GM12892 (cell line): ENCODE measurements at places on chromosomes 13 and 19.

DNA sequence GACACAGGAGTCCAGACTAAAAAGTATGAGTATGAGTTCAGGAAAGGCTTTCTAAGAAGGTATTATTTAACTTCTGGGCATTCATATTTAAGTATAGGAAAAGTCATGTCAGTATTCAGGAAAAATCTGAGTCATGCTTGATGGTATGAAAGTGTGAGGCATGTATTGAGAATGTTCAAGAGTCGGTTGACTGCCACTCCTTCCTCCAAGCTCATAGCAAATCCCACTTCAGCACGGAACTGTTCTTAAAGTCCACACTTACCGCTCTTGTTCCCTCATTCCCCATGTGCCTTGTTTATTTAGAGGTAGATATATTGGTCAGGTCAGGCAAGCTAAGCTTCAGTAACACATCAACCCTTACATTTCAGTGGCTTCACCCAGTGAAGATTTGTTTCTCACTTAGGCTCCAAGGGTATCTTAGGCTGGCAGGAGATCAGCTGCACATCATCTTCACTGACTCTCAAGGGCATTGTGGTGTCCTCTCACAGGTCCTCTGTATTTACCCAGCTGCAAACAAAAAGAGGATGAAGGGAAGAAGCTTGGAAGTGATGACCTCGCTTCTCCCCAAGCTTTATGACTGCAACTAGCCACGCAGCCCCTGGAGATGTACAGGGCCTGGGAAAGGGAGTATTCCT is 1189.2 kb downstream of the EFNB2 start:
- no peak for DNase-seq

DNA sequence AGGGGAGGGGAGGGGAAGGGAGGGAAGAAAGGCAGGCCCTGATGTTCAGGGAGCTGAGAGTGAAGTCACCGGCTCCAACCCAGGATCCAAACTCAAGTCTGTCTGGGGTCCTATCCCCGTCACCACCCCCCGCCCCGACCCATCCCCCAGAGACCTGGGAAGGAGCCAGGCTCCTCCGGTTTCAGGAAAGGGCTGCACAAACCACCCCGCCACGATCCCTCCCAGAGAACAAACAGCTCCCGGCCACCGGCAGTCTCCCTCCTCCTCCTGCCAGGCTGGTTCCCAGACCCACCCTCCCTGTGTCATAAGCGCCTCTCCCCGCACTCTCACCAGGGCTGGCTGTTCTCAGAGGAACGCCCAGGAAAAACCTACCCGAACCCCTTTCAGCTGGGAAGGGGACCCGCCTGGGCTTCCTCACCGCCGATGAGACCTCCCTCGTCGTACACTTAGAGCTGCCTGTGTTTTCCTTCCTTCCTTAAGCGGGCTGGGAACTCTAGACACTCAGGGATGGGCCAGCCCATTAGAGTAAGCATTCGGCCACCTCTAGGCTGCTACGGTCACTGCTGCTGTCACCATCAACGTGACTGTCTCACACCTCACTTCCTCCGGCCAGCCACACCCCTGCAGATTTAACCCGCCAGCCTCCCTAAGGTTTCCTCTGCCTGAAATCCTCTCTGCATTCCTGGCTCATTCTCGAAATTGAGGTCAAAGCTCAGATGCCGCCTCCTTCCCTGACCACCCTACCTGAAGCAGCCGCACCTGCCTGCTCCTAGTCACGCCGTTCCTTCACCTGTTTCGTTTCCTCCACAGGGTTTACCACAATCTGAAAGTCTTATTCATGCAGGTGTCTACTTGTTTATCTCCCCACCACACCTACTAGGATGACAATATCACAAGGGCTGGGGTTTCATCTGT is 6.3 kb upstream of the RDH13 start:
- DNase-seq = no peak

DNA sequence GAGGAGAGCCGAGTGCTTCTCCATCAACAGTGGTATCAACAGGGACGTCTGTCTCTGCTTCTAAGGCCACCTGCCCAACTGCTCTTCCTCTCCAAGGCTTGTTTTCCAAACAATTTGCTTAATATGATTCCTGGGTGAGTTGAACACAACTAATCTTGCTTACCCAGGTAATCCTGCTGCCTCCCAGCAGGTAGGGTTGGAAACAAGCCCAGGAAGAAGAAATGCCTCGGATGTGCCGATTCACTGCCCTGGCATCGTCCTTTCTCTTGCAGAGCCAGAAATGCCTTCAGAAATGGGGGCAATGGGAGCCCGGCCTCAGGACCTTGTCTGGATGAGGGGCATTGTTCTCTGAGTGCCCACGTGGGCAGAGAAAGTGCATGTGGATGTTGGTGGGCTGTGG is 51.9 kb upstream of the C1QTNF9B start:
- no peak for DNase-seq

- DNase-seq = no peak
Observed at GRCh38 chr19:6654347-6655310, 15.3 kb downstream of the TNFSF14 start.

- DNase-seq = no peak
Observed at GRCh38 chr13:24888291-24888931, 124.4 kb downstream of the RNF17 start.

- no peak for DNase-seq
Observed at GRCh38 chr13:110161112-110161882, 145.7 kb downstream of the COL4A1 start.

- no peak for DNase-seq
Observed at GRCh38 chr19:21463449-21464105, 41.8 kb upstream of the ZNF429 start.

DNA sequence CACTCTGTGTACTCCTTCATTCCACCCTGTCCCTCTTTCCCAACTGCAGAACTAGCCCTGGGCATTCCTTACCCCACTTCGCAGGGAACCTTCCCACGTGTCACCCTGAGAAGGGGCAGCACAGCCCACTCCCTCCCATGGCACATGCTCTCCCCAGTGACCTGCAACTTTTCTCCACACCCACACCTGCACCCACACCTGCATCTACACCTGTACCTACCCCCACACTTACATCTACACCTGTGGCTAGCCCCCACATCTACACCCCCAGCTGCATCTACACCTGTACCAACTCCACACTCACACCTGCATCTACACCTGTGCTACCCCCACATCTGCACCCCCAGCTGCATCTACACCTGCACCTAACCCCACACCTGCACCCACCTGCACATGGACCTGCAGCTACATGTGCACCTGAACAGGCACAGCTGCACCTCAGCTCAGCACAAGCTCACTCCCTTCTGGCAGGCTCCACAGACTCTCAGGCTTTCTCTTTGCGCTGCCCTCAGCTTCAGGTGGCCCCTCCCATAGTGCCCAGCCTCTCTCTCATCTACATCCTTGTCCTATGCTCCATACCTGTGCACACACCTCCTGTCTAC is 234.1 kb downstream of the TUBA3C start:
- DNase-seq = no peak

DNA sequence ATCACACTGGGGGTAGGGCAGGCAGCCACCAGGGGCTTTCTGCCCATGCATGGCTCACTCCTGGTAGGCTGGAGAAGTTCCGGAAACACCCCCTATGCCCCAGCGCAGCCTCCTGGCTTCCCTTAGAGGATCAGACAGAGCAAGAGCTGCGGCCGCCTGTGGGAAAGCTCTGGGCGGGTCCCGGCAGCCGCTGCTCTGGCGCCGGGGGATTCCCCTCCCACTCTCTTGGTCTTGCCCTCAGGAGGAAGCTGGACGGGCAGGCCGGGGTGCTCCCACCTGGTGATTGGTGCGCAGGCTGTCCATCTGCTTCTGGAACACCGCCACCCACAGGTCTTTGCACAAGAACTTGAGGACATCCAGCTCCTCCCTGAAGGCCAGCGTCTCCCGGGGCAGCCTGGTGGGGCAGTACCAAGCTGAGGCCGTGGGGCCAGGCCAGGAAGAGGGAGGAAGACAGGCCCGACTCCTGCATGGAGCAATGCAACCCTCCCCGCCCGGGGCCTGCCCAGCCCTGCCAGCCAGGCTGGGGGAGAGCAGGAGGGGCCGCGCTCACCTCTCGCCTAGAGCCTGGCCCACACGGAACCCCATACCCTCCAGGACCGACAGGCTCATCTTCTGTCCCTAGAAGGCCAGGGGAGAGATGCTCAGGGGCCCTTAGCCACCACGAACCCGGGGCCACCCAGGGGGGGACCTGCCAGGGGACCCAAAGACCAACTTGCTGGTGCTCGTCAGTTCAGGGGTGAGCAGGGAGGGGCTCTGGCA is 4.0 kb upstream of the NKPD1 start:
- peak; percentile 81 for DNase-seq

DNA sequence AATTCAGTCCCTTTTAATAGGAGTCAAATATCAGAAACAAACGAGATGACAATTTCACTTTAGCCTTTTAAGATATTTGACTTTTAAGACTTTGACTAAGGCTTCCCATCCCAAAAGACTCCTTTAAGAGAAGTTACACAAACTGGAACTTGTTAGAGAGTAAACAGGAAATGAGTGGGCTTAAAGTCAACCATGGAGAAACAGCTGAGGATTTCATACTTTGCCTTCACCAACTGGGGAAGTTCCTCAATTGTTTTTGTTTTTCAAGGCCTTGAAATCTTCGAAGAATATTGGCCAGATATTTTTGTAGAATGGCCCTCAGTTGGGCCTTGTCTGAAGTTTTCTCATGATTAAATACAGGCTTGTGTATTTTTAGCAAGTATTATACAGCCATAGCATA is 227.3 kb downstream of the POU4F1 start:
- no peak for DNase-seq

- DNase-seq = no peak
Observed at GRCh38 chr19:18418029-18418482, 1.1 kb upstream of the SSBP4 start.

GRCh38 chr13:109998684-109999533 is 212.5 kb upstream of the IRS2 start:
- no peak for DNase-seq

DNA sequence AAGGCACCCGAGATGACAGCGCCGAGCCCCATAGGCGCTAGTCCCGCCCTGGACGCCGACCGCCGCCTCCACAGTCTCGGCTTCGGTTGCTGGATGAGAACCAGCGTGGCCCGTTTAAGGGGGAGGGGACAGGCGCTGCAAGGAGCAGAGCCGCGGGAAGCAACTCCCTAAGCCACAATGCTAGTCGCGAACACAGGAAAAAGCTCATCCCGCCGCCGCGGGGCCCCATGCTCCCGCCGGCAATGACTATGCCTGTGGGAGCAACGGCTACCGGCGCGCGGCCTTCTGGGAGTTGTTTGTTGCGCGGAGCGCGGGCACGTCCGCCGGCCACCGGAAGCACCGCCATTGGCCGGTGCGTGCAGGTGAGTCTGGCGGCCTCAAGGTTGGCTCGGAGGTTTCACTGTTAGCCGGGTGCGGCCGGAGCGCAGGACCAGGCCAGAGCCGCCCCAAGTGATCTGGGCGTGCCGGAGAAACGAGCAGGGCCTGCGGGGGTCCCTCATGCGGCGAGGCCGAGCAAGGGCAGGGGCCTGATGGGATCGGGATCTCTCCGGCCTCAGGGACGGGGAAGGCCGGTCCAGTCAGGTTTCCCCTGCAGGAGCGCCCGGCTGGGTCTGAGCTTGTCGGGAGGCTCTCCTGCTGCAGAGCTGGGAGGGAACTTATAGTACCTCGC is at the start of gene ZNF544:
Gene ZNF544, plus strand, starts transcription at position 330 of the 670 bp plus-strand sequence. CDS start 15,110 bp downstream, outside the sequence.
- DNase-seq = peak; percentile 79

DNA sequence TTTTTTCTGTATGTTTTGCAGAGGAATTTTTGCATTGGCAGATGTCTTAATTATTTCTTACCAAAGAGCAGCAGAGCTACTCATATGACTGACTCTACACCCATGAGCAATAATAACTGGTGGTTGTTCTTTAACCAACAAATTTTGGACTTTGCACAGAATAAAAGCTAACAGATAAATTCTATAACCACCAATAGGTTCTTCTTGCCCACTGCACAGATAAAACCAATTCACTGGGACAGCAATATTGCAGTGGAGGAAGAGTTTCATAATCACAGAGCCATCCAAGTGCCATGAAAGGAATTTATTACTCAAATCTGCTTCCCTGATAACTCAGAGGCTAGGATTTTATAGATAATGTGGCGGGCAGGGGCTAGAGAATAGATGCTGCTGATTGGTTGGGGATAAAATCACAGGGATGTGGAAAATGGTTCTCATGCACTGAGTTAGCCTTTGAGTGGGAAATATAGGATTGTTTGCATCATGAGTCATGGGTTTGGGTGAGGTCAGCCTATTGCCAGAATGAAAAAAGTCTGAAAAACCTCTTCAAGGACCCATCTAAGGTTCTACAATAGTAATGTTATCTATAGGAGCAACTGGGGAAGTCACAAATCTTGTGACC is 104.3 kb upstream of the PCDH17 start:
- no peak for DNase-seq

DNA sequence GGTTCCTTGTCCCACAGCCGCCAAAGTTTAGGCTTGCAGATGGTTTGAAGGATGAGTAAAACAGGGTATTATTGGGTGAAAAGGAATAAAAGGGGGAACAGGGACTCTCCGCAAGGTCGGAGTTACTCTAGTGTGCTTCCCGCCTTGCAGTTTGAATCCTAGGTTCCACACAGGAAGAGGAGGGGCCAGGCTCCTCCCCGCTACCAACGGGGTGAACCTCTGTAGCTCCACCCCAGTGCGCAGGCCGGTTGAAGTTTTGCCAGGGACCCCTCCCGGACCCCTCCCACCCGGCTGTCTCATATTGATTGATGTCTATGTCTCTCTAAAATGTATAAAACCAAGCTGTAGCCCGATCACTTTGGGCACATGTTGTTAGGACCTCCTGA is 11.6 kb upstream of the GTF2F2 start:
- no peak for DNase-seq

GRCh38 chr13:48641404-48641803 is 12.3 kb upstream of the CYSLTR2 start:
- no peak for DNase-seq

DNA sequence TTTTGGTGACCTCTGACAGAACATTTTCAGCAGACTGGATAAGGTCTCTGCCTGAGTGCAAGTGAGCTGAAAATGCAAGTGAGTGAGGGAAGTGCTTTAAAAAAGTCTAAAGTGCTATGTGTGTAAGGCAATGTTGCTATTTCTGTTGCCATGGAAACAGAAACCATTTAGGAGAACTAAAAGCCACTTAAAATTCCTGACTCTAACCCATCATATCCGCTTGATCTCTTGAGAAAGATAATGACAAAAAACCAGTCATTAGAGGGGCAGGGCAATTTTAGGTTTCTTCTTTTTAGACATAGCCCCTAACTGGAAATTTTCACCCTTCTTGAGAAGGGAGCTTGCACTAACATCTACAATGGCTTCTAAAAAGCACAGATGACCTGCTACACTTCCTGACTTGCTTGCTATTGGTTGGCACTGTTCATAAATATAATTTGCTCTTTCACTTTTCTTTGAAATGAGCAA is at the start of gene CYSLTR2:
Gene CYSLTR2, plus strand, starts transcription at position 458 of the 468 bp plus-strand sequence. CDS start 52,889 bp downstream, outside the sequence.
- no peak for DNase-seq

GRCh38 chr13:25990801-25991200 is 61.0 kb downstream of the SHISA2 start:
- DNase-seq = no peak
